ENCODE measurements at places on chromosomes 12 and 14.
A peak's percentile ranks its signal among the peaks of the same experiment; 100 is the strongest.

- no peak for DNase-seq
These were observed 72.8 kb downstream of the CAPZA3 start for GRCh38 chr12:18810537-18811253.

DNA sequence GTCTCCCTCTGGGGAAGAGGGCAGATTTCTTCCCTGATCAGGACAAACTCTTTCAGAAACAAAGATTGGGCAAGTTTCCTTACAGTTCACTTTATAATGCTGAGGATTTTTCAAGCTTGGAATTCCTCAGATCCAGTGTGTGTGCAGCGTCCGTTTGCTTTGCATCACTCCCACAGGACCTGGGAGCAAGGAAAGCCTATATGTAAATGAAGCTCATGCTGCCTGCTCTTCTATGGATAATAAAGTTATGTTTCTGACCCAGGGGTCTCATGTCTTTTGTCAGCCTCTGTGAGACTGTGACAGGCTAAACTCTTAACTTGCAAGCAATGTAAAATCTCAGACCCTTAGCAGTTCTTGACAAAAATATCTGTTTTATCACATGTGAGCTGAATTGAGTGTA is 41.6 kb downstream of the TRHDE start:
- no peak for DNase-seq

DNA sequence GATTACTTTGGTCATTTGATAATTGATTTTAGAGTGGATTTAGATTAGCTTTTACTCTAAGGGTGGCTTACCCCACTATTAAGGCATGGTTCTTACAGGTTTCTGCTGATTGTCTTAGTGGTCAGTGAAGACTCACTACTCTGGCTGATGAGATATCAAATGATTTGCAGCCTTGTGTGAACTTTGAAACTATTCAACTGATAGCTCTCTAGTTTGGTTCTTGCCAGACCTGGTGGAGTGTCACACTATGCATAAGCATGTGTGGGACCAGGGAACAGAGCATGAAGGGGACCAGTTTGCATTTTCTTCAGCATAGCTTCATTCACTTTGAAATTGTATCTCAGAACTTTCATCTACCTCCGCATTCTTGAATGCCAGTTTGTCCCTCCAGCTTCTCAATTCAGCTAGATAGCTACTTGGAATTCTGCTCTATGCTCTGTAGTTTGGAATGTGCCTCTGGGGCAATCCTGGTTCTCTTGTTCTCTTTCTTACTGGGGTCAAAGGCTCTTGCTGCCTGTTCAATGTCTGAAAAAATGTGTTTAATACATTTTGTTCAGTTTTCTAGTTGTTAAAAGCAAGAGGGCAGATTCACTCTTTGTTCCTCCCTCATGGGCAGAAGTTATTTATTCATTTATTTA is 12.7 kb downstream of the SCYL2 start:
- no peak for DNase-seq

- no peak for DNase-seq
These were observed 15.3 kb downstream of the NOC4L start for GRCh38 chr12:132159555-132160003.

DNA sequence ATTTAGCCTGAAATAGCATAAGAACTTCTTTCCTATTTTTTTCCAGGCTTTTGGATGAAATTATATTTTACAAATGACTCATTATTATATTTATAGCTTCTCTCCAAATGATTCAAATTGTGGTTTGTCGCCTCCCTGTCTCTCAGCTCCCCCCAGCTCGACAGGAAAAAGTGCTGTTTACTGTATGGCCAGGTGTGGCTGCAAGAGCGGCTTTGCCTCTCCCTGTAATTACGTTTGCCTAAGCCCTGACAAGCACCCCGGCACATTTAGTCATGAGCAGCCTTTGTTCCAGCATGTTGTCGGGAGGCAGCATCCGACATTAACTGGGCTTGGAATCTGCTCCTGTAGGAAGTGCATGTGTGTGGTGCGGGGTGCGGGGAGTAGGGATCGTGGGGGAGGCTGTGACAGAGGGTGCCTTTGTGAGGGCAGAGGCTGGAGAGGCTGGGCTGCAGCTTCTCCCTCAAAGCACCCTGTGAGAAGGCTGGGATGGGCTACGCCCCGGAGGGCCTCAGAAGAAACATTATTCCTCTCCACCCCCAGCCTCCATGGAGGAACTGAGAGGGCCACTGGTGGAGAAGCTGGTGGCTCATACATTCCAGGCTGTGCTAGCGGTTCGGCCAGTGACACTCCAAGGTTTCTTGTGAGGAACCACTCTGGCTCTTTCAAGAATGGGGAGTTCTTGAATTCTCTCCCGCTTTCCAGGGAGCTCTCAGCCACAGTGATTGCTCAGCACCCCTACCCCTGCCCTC is 42.1 kb upstream of the CTDSP2 start:
- DNase-seq: no peak

DNA sequence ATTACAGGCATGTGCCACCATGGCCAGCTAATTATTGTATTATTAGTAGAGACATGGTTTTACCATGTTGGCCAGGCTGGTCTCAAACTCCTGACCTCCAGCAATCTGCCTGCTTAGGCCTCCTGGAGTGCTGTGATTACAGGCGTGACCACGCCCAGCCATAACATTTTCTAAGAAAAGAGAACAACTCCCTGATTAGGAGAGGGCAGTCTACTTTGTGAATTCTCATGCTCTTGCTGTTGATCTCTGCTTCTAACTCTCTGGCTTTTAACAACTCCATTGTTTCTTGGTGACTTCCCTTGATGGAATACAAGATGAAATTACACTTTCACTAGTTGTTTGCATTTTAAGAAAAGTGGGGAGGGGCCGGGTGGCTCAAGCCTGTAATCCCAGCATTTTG is 33.6 kb downstream of the SSH1 start:
- DNase-seq: no peak

- no peak for DNase-seq
These were observed 80.5 kb upstream of the ZFP36L1 start for GRCh38 chr14:68873376-68873775.

GRCh38 chr12:92912052-92912451 is 17.0 kb downstream of the EEA1 start:
- no peak for DNase-seq

GRCh38 chr12:106583242-106584103 is 669 bp downstream of the RFX4 start:
- DNase-seq: no peak

DNA sequence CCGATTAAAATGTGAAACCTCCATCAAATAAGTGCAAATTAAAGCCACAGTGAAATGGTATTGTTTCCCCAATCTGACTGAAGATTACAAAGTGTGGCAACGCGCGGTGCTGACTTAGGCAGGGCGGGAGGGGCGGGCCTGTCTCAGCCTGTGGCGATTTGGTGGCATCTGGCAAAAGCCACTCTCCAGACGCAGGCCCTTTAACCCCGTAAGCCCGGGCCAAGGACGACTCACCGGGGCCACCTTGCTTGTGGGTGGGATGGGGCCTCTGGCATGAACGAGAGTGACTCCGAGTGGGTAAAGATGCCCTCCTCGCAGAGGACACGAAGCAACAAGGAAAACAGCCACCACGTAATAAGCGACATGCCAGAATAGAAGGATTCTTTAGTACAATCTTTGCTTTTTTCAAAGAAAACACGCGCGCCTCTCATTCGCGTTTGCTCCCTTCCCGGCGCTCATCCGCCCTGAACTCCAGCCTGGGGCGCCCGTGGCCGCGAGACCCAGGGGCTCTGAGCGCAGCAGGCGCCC is 815 bp downstream of the DEGS2 start:
- DNase-seq: no peak

DNA sequence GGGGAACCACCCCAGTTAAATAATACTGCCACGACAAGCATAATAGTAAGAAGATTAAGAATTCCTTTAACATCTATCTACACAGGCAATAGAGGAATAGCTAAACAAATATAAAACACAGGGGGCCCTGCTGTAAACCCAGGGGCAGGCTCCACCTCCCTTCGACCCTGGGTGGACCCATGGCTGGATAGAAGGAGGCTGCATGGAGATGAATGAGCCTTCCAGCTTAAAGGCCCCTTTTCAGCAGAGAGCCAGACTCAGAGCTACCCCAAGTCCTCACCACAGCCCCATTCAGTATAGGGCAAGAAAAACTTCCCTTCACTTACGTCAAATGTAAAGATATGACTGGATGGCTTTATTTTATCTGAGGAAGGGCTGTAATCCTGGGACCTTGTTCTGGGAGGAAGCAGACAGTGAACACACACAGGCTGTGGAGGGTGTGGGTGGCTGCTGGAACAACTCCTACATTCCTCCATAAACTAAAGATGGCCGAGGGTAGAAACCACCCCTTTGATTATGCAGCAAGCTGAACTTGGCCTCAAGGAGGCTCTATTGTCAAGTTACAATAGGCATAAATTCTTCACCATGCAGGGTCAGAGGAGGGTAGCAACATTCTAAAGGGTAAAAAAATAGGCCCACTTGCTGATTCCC is 30.4 kb downstream of the NUAK1 start:
- no peak for DNase-seq

DNA sequence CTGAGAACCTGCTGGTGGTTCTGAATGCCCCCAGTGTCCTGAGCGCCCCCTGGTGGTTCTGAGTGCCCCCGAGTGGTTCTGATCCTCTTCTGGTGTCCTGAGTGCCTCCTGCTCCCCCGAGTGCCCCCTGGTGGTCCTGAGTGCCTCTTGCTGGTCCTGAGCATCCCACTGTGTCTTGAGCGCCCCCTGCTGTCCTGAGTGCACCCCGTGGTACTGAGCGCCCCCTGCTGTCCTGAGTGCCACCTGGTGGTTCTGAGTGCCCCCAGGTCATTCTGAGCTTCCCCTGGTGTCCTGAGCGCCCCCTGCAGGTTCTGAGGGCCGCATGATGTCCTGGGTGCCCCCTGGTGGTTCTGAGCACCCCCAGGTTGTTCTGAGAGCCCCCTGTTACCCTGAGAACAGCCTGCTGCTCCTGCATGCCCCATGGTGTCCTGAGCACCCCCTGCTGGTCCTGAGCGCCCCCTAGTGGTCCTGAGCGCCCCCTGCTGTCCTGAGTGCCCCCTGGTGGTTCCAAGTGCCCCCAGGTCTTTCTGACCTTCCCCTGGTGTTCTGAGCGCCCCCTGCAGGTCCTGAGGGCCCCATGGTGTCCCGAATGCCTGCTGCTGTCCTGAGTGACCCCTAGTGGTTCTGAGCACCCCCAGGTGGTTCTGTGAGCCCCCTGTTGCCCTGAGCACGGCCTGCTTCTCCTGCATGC is 1165.4 kb downstream of the TMEM121 start:
- DNase-seq: peak; percentile 96

DNA sequence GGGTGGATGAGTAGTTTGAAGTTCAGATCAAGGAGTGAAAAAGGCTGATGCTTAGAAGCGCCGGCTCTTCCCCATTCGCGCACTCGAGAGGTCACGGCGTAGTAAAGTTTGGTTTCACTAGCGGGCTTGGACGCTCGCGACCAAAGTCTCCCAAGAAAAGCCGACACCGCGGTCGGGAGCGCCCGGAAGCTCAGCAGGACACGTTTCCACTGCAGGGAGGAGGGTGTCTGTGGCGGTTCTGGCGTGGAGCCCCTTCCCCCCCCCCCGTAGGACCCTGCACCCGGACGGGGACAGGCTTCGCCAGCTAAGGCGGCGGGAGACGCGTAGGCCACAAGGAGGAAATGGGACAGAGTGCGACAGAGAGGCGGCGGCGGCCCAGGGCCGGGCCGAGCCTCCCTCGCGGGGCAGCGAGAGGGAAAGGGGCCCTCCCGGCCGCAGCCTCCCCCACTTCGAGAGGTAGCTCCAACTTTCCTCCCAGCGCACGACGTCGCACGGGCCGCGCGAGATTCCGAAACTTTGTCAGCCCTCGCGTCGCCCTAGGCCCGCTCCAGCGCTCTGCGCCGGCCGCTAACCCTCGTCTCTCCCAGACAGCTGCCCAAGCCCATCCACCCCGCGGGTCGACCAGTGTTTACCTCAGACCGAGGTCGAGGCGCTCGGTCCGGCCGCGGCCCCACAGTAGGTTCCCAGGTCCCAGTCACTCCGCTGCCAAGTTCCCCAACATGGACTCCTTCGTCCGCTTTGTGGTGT is 480 bp downstream of the SCAF11 start:
- peak; percentile 34 for DNase-seq

GRCh38 chr12:8844665-8845064 is 22.2 kb downstream of the A2ML1 start:
- no peak for DNase-seq

DNA sequence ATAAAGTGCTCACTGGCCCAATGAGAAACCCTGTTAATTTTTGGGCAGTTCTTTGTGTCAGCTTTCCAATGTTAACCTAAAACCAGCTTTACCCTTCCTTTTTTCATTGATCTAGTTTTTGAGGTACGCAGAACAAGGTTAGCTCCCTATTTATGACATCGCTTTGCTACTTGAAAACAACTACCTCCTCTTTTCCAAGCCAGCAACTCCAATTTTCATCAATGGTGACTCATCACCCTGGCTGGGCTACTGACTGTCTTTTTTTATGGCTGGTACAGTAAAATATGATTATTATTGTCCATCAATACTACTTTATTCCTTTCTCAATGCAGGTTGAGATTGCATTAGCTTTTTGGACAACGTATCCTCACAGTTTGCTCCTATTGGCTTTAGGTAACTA is 22.5 kb upstream of the AKAP6 start:
- DNase-seq: no peak

DNA sequence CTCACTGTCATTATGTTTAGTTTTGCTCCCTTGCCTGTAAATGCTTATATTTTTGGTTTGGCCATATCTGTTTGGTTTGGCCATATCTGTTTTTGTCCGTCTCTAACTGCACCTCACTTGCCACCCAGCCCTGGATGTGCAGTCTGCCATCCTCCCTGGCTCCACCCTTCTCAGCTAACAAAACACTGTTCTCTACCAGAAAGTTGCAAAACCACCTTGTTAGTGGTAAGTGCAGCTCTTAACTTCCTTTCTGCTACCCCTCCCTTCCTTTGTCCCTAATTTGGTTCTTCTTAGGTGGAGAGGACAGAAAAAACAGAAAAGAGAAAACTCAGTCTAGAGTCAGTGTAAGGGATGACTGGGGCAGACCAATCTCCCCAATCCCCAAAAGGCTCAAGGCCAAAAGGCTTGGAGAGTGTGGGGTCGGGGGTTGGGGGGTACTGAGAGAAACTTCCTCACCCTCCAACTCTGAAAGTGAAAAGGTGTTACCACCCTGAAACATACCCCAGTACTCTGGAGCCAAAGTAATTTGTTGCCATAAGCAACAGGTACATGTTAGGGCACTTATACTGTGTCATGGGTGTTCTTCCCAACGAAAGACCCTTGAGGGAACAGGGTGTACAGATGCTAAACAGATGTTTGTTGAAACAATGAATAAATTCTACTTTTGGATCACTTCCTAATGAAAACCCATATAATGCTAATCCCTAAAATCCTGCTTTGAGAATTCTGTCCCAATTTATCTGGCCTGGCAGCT is 5.0 kb downstream of the BIN2 start:
- DNase-seq: no peak

GRCh38 chr12:30792648-30793499 is 38.1 kb upstream of the CAPRIN2 start:
- DNase-seq: no peak

GRCh38 chr14:104393898-104394381 is 185.6 kb upstream of the C14orf180 start:
- DNase-seq: no peak

- no peak for DNase-seq
These were observed 10.0 kb downstream of the KNTC1 start for GRCh38 chr12:122537021-122537420.

GRCh38 chr12:4947253-4947652 is 37.5 kb downstream of the KCNA1 start:
- no peak for DNase-seq

GRCh38 chr12:47534695-47535094 is 171.1 kb downstream of the RPAP3 start:
- DNase-seq: no peak

Data from stimulated activated CD4-positive, alpha-beta T cell treated with anti-CD3 and anti-CD28 coated beads, Interleukin-12 subunit alpha, Interleukin-12 subunit beta, amount 100 ng/mL, for 48 hours (primary cell).